ENCODE measurements at places on chromosomes 5 and 9.

GRCh38 chr5:39256477-39257235, 37.3 kb upstream of the FYB1 start:
- no peak for DNase-seq

GRCh38 chr5:65102371-65102975, 333.7 kb downstream of the CWC27 start:
- no peak for DNase-seq

- no peak for DNase-seq
These were observed 7.8 kb upstream of the DDX41 start for GRCh38 chr5:177524539-177524900.

DNA sequence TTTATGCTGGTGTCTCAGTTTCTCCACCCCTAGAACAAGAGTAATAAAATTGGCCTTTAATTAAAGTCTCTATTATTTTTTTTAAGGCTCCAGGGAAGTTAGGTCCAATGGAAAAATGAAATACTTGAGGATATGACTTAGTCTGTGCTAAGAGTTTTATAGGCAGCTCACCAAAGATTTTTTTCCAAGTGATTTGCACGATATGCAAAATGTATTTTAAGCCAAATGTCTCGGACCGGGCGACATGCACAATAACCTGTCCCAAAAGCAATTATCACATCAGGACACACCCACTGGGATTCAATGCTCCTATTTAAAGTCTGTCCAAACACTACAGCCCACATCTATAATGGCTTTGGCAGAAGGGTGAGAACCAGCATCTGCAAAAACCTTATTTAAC, 136.1 kb upstream of the ANKH start:
- no peak for DNase-seq

GRCh38 chr5:159515909-159516415, 185.7 kb upstream of the IL12B start:
- peak; percentile 49 for DNase-seq

- no peak for DNase-seq
These were observed 135.4 kb downstream of the GABRB2 start for GRCh38 chr5:161411156-161411555.

- DNase-seq: no peak
These were observed 117.2 kb downstream of the TRPM3 start for GRCh38 chr9:71004196-71004595.

DNA sequence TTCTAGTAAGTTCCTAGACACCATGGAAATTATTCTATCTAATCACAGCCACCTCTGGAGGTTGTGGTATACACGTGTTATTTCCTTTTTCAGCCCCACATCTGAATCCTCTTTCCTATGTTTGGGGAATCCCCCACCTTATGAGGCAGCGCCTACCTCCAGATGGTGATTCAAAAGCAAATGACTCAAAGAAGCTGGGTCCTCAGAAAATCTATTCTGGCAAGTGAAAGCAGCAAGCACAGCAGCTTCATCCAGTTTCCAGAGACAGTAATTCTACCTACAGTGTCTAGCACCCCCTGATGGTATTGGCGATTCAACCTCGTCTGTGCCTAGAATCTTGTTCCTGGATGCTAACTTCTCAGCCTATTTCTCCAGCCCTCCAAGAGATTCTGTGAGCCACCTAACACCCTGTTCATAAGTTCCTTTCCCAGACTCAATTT, 43.0 kb downstream of the STRBP start:
- DNase-seq: peak; percentile 24

DNA sequence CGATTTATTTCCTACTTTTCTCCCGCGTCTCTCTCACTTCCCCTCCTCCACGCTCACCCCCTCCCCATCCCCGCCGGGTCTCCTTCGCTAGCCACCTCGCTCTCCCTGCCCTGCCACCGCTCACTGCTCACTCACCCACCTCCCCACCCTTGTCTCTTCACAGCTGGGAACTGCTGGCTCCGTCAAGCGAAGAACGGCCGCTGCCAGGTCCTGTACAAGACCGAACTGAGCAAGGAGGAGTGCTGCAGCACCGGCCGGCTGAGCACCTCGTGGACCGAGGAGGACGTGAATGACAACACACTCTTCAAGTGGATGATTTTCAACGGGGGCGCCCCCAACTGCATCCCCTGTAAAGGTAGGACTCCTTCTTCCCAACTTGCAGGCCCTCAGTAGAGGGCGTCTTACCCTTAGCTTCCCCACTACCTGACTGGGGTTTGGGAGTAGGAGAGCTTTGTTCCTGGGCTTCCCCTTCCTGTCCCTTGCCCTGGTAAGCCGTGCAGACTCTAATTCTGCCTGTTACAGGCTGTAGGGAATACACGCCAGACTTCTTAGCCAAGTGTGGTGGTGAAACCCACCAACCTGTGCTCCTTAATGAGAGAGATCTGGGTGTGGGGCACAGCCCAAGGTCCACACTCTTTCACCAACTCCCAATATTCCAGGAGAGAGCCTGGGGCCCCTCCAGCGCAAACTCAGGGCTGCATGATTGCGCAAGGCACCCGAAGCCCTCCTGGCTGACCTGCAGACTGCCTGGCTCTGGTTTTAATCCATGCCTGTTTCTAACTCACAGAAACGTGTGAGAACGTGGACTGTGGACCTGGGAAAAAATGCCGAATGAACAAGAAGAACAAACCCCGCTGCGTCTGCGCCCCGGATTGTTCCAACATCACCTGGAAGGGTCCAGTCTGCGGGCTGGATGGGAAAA, 2.5 kb downstream of the FST start:
- DNase-seq: no peak

DNA sequence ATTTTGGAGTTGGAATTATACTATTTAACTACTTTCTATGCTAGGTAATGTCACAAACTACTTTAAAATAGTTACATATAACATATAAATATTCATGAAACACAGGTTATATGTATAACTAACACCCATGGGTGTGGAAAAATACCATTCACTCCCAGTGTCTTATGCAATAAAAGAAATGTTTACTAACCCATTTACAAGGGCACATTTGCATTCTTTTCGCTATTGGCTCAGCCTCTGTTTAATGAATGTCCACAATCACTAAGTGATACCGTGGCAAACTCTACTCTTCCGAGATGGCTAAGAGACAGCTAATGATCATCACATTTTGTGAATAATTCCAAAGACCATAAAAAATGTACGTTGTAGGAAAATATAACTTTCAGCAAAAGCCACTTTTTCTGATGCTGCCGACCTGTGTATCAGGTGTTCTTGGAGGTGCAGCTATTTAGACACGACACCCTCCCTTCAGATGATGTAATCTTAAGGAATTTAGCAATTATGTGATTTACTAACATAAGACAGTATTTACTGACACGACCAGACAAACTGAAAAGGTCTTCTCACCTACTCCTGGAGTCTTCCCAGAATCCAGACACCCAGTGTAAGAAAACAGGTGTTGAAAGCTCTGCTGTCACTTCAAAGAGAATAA, 121.7 kb upstream of the FAM120A start:
- DNase-seq: no peak

GRCh38 chr5:132087661-132088060, 14.1 kb downstream of the CSF2 start:
- no peak for DNase-seq

GRCh38 chr9:137221506-137222111, 431 bp downstream of the RNF208 start:
- DNase-seq: no peak

- DNase-seq: no peak
These were observed 1.6 kb downstream of the BICD2 start for GRCh38 chr9:92762781-92763708.

DNA sequence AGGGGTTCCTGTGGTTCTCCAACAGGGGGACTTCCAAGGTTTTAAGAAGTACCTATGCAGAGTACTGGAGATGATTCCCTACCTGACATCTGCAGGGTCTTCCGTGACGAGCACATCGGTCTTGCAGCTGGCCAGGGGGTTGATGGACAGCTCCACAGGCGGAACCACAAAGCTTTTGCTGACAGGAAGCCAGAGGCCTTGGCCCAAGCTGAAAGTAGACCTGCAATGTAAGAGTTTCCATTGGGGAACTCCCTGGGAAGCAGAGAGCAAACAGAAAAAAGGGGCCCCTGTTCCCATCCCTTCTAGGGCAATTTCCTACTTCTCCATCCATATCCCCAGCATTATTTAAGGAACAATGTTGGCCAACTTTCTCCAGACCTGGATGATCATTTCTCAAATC, 288.0 kb downstream of the TRIM32 start:
- no peak for DNase-seq

DNA sequence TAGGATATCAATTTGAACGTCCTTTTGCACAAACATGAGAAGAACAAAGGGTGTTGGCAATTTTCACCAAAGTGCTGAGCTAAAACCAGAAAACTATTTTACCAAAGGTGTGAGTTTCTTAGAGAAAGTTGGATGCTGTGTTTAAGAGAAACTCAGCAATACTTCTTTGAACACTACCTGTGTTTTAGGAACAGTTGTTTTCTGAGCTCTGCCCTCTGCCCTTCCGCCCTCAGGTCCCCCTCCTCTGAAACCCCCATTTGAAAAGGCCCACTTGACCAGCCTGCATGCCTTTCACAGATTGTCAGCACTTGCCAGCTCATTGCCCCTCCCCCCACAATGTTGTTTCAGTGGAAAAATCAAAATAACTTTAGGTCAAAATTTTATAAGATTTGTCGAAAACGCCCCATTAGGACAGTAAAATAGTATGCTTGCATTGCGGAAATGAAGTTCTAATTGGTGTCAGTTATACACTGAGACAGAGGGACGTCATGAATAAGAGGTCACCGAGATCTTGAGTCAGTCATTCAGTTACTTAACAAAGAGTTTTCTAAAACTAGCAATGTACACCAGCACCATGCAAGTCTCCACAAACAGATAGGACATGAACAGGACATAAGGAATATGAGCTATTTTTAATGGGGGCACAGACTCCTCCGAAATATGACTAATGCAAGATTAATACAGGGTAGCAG, 61.9 kb upstream of the IL7R start:
- DNase-seq: no peak

DNA sequence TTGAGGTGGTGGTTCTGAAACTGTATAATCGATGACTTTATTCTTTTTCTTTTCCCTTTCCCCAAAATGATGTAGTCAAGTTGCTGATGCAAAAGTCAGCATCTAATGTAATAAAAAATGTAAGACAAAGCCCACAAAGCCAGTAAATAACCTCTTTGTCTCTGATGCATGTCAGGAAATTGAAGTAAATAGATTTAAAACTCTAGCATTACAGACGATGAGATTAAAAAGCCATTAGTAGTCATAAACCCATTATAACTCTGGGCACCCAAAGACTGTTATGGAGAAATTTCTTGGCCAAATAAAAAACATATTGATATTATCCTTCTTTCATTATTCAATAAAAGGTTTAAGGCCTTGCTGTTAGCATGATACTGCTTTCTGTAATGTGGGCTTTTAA, 548.7 kb downstream of the TUSC1 start:
- no peak for DNase-seq

DNA sequence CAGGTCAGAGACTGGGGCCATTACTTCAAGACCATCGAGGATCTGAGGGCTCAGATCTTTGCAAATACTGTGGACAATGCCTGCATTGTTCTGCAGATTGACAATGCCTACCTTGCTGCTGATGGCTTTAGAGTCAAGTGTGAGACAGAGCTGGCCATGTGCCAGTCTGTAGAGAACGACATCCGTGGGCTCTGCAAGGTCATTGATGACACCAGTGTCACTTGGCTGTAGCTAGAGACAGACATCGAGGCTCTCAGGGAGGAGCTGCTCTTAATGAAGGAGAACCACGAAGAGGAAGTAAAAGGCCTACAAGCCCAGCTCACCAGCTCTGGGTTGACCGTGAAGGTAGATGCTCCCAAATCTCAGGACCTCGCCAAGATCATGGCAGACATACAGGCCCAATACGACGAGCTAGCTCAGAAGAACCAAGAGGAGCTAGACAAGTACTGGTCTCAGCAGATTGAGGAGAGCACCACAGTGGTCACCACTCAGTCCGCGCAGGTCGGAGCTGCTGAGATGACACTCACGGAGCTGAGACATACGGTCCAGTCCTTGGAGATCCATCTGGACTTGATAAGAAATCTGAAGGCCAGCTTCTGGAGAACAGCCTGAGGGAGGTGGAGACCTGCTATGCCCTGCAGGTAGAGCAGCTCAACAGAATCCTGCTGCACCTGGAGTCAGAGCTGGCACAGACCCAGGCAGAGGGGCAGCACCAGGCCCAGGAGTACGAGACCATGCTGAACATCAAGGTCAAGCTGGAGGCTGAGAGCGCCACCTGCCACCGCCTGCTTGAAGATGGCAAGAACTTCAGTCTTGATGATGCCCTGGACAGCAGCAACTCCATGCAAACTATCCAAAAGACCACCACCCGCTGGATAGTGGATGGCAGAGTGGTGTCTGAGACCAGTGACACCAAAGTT, 9.3 kb downstream of the NIPBL start:
- DNase-seq: no peak

Measured in stimulated activated CD8-positive, alpha-beta memory T cell treated with anti-CD3 and anti-CD28 coated beads, Interleukin-12 subunit alpha, Interleukin-12 subunit beta, amount 100 ng/mL, for 1 hour (primary cell).